IPS DF 6.9 (cell line): ENCODE measurements at places on chromosomes 12 and 14.

DNA sequence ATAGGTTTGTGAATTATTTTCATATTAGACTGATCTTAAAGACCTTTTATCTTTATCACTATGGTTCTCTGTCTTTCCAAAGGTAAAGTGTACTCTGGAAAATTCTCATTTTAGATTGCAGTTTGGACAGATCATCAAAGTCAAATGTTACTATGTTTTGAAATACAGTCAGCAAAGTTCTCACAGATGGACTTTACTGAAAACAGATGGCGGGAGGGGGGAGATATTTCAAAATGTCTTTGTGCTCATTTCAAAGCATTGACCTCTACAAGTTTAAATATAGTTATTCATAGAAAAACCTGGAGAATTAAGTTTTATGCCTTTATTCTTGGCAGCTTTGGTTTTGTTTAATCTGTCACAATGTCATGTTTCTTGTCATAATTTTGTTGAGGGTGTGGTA is 51.8 kb upstream of the LRTM2 start:
- no peak for DNase-seq

DNA sequence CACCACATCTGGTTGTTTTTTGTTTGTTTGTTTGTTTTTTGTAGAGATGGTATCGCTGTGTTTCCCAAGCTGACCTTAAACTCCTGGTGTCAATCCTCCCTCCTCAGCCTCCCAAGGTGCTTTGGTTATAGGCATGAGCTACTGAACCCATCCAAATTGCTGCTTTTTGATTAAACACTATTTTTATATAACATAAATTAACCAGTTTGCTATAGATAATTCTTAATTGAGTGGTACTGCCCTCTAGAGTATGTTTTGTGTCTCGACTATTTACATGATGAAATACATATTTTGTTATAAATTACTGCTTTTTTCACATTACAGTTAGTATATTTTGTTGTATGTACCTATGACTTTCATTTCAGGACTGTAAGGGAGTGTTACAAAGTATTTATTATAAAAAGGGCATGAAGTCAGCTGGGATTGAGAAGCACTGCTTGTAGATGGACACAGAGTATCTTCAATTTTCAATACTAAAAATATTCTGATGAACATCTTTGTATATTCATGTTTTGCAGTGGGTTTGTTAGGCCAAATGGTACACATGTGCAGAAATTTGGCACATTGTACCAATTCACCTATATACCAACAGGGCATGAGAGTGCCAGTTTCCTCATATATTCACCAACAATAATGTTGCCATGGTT is 14.9 kb upstream of the SCAF11 start:
- DNase-seq, result no peak

- DNase-seq, result no peak
Observed at GRCh38 chr12:15522574-15523187, 200.4 kb downstream of the PTPRO start.

- DNase-seq, result no peak
Observed at GRCh38 chr14:23181946-23182345, 1.5 kb downstream of the SLC7A8 start.

GRCh38 chr12:47967461-47968321 is 4.3 kb downstream of the TMEM106C start:
- DNase-seq, result no peak

- no peak for DNase-seq
Observed at GRCh38 chr14:54169254-54169924, 212.8 kb upstream of the BMP4 start.

DNA sequence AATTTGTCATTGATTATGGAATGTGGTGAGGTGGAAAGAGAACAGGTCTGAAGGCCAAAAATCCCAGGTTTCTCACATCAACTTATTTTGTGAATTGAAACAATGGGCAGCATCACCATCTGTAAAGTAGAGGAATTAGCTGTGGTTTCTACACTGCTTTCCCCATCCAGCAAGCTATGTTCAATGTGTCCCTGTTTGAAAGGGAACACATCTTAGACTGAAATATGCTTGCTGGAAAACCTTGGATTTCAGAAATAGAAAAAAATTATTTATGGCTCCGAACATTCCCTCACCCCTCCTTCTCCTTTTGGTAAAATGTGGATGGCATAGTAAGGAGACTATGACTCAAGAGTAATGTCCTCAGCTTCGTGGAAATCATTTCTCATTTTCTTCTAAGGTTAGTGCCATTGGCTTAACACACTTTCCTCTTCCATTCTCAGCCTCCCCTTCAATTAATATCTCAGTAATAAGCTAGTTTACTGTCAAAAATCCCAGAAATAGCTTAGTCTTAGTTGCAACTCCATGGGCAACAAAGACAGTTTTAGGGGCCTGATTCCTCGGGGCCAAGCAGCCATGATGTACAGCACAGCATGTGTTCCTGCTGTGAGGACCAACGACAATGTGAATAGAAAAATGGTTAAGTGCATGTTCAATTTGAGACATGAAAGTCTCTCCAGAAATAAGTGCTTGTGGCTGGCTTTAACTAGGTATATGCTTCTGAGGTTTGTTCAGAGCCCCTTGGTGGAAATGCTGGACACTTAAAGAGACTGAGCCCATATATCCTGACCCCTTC is 205.8 kb upstream of the SLC38A2 start:
- no peak for DNase-seq

DNA sequence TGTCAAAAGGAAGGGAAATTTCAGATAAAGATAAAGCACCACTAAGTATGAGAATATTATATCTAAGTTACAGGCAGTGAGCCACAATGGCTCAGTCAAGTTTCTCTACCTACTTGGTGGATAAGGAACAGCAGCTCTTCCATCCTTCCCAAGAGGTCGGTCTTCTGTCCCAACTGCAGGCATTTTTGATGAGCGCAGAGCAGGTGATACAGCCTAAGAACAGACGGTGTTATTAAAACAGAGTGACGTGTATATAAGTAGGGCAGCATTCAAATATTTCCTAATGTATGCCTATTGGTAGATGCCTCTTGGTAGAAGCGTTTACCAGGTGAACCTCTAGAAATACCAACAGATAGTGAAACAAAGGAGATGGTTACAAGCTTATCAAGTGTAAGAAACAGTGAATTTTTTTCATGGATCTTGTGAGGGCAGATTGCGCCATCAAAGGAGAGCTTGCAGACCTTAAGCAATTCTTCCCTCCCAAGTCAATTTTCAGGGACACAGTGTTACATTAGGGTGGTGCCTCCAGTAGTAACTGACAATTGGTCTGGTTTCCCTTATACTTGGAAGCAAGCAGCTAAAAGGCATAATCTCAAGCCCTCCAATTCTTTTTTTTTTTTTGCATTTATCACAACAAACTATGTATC is 274.5 kb downstream of the MED13L start:
- no peak for DNase-seq

- no peak for DNase-seq
Observed at GRCh38 chr12:3002646-3003045, 43.4 kb downstream of the TEAD4 start.

DNA sequence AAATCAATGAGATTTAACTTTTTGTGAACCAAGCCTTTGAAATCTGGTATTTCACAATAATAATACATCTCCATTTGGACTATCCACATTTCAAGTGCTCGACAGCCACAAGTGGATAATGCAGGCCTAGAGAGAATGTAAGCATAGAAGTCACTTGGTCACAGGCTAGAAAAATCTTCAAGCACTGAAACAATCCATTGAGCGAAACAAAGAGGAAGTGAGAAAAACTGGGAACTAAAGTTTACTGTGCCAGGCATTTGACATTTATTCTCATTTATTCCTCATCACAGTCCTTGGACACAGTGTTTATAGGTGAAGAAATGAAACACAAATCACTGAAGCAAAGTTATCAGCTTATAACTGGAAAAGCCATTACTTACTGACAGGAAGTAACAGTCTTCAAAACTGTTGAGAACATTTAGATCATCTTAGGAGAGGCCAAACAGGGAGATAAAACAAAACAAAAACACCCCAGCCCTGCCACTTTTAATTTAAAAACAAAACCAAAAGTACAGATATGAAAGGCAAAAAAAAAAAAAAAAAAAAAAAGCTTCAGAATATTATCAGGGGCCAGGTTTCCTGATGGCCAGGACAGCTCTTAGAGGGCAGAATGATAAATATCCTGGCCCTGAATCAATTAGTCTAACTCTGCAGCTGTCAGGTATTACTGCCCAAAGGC is 29.2 kb downstream of the GNS start:
- DNase-seq, result no peak

DNA sequence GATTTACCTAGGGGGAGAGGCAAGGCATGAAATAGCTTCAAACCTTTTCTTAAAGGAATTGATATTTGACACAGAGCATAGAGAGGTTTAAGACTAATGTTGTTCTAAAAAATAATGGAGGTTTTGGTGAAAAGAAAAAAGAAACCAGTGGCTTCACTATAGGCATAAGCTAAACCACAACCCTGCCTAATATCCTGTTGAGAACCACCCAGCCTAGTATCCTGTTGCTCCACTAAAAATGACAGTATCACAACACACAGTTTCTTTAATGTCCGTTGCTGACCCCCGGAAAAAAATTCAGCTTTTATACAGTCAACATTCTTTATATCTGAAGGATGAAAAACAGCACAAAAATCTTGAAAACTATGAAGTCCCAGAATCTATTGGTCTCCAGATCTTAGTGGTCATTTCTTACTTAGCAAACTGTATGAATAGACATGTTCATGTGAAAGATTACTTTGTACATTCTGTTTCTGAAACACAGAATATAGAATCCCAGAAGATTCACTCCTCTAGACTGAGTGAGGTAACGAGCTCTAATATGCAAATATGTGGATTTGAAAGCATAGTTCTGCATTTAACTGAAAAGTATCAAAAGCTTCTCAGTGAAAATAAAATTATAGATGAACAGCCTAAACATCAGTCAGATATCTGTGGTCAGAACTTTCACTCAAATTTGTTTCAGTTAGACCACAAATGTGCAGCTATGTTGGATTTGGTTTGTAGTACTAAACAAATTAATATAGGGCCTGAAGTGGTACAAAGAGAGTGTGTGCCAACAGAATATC is 40.5 kb downstream of the GALC start:
- no peak for DNase-seq

GRCh38 chr14:89771251-89771650 is 183.3 kb downstream of the EFCAB11 start:
- no peak for DNase-seq

DNA sequence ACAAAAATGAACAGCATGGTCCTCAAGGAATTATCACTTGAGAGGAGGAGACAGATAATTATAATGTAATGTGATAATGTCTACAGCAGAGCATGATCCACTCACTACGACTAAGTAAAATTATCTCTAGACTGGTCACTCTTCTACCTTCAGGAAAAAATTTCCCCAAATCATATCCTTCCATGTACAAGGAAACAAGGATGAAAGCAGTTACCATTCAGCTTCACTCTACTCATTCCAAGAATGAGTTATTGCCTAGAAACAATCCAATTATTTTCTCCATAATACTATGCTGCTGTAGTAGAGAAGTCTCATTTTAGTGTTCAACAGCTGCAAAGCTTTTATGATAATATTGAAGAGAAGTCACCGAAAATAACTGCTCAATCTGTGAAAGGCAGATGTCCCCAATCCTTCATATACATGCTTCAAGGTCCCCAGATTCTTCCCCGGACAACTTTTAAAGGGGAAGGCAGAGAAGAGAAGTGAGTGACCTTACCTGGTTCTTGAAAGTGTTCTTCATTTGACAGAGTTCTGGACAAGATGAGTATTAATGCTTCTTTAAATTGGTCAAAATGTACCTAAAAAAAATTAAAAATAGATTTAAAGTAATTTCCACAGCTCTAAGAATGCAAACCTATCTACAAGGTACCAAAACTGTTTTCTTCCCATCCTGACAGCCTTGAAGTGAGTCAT is 24.6 kb downstream of the NIN start:
- no peak for DNase-seq

- DNase-seq, result no peak
Observed at GRCh38 chr14:37678916-37679315, 83.5 kb downstream of the TTC6 start.

DNA sequence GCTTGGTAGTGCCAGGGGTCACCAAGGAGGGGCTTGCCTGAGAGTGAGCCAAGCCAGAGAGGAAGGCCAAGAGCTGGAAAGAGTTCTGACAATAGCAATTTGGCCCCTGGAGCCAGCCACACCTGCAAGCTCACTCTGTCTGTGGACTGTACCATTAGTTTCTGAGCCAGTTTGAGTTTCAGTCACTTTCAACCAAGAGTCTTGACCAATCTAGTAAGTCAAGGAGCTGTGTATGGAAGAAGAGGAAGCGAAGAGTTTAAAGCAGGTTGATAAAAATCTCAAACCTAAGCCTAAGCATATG is 38.5 kb downstream of the NT5DC3 start:
- no peak for DNase-seq

- no peak for DNase-seq
Observed at GRCh38 chr12:120238839-120239445, 26.6 kb downstream of the PXN start.

- no peak for DNase-seq
Observed at GRCh38 chr12:116133149-116133548, 144.3 kb downstream of the MED13L start.

- DNase-seq, result no peak
Observed at GRCh38 chr14:85417396-85417795, 112.5 kb upstream of the FLRT2 start.

GRCh38 chr14:95294834-95295599 is 24.7 kb downstream of the CLMN start:
- DNase-seq, result no peak

- DNase-seq, result no peak
Observed at GRCh38 chr12:59191372-59191771, 271.1 kb upstream of the LRIG3 start.
